Muscle of back (tissue), 13 donors: ENCODE measurements at places on chromosomes 1 and 21. TPM values are rescaled to one million over a fixed set of nuclear protein-coding genes. Genes with fewer than 3 reads are reported as not detected.

APCS gene
- not detected for polyA plus RNA-seq

SRP9 gene
- polyA plus RNA-seq: 232 TPM

F3 gene
- 4.6 TPM for polyA plus RNA-seq

SMIM1 gene
- polyA plus RNA-seq: 3.7 TPM

LORICRIN gene
- polyA plus RNA-seq: not detected

NOTCH2 gene
- 49.2 TPM for polyA plus RNA-seq

NBPF4 gene
- 0.07 TPM for polyA plus RNA-seq
